ENCODE measurements at places on chromosomes 6 and 20. TPM values are rescaled to one million over a fixed set of nuclear protein-coding genes. Genes with fewer than 3 reads are reported as not detected.

The DPPA5 gene
- total RNA-seq: not detected

The SALL4 gene
- total RNA-seq: not detected

The MYH7B gene
- total RNA-seq: under 0.01 TPM

The BMP6 gene
- total RNA-seq: 7.7 TPM

The DCBLD1 gene
- 3.6 TPM for total RNA-seq

The BMP5 gene
- total RNA-seq: not detected

The BPIFB1 gene
- total RNA-seq: not detected

The TTK gene
- total RNA-seq: 0.52 TPM

The SLC12A5 gene
- total RNA-seq: 0.10 TPM

The FAM50B gene
- total RNA-seq: 0.52 TPM

Measured in mononuclear cell (primary cell).